ENCODE measurements at places on chromosomes 11 and 22. TPM values are rescaled to one million over a fixed set of nuclear protein-coding genes. Genes with fewer than 3 reads are reported as not detected.

- DNase-seq, result no peak
Measured at GRCh38 chr11:30459821-30460220, 126.3 kb downstream of the MPPED2 start.

DNA sequence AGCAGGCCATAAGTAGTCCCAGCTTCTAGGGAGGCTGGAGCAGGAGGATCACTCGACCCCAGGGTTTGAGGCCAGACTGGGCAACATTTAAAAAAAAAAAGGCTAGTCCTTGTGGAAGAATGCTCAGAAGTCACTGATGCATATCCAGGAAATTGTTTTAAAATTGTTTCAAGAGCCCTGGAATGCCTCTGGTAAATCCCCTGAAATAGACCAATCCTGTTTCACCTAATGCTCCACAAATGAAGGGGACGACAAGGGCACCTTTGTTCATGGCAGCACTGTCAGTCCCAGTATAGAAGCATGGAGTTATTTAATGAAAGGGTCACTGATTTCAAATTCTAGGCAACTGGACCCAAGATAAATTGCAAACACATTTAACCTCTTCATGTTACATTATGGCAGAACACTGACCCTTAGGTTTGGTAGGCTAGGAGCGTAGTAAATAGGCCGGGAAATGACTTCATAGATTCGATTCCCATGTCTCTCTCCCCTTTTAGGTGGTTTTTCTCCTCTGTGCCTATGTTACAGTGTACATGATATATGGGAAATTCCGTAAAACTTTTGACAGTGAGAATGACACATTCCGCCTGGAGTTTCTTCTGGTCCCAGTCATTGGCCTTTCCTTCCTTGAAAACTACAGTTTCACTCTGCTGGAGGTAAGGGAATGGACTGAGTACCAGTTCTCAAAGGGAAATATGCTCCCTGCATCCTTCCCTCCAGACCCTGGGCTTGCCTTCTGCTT, 11.4 kb downstream of the KDELR3 start:
- no peak for DNase-seq

GRCh38 chr11:133228471-133229329, 303.6 kb downstream of the OPCML start:
- no peak for DNase-seq

Gene C11orf87
- not detected for polyA plus RNA-seq

- DNase-seq, result no peak
Measured at GRCh38 chr11:13348305-13348704, 70.7 kb downstream of the BMAL1 start.

GRCh38 chr11:72111300-72112142, 974 bp downstream of the ANAPC15 start:
- DNase-seq, result no peak

GRCh38 chr11:5688482-5688881, 1.1 kb upstream of the TRIM22 start:
- no peak for DNase-seq

DNA sequence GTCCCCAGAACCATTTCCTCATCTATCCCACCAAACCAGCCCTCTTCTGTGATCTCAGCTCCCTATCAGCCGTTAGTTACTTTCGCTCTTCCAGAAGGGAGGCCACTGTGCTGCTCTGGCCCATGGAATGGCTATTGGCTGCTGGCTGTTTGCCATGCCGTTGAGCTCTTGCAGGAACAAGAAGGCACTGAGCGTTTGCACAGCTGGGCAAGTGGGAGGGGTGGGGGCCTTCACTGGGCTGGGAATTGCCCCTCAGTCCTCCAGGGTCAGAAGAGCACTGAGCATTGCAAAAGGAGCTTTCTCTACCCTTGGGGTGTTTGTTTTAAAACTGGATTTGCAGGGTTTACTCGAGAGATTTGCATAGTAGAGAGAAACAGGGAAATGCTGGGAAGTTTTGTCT, 129.0 kb upstream of the PARVA start:
- DNase-seq, result no peak
